ENCODE measurements at places on chromosomes 16 and 17.

GRCh38 chr17:2060681-2061440 lies 6.0 kb downstream of the HIC1 start:
- no peak for DNase-seq

DNA sequence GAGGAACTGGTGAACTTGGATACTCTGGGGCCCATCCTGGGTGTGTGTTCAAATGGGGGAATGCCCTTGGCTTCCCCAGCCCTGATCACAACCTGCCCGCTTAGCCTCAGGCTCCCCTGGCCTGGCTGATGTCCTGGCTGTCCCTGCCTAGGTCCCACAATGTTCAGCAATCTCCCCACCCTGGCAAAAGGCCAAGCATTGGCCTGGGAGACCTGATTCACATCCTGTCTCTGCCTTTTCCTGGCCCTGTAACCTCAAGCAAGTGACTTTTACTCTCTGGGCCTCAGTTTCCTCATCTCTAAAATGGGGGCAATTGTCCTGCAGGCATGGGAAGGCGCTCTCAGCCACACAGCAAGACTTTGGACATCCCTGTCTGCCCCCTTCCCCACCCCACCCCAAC lies 14.4 kb downstream of the CPNE2 start:
- DNase-seq: no peak

- DNase-seq: no peak
Observed at GRCh38 chr17:80499961-80500665, 23.7 kb upstream of the NPTX1 start.

DNA sequence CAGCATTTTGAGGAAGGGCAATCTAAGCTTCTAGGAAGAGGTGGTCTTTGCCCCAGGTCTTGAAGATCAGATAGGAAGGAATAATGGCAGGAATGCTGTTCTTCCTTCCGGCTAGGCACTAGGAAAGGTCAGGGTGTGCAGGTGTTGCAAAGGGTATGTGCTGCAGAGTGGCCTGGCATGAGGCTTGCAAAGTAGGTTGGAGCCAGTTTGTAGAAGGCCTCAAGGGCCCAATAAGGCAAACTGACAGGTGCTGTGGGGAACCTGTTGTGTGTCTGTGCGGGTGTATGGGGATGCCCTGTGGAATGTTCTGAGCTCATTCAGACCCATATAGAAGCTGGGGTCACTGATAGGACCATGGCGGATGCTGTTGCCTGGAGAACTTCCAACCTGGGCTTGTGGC lies 12.7 kb downstream of the MSI2 start:
- no peak for DNase-seq

GRCh38 chr16:85425074-85425662 lies 188.0 kb upstream of the GSE1 start:
- no peak for DNase-seq

DNA sequence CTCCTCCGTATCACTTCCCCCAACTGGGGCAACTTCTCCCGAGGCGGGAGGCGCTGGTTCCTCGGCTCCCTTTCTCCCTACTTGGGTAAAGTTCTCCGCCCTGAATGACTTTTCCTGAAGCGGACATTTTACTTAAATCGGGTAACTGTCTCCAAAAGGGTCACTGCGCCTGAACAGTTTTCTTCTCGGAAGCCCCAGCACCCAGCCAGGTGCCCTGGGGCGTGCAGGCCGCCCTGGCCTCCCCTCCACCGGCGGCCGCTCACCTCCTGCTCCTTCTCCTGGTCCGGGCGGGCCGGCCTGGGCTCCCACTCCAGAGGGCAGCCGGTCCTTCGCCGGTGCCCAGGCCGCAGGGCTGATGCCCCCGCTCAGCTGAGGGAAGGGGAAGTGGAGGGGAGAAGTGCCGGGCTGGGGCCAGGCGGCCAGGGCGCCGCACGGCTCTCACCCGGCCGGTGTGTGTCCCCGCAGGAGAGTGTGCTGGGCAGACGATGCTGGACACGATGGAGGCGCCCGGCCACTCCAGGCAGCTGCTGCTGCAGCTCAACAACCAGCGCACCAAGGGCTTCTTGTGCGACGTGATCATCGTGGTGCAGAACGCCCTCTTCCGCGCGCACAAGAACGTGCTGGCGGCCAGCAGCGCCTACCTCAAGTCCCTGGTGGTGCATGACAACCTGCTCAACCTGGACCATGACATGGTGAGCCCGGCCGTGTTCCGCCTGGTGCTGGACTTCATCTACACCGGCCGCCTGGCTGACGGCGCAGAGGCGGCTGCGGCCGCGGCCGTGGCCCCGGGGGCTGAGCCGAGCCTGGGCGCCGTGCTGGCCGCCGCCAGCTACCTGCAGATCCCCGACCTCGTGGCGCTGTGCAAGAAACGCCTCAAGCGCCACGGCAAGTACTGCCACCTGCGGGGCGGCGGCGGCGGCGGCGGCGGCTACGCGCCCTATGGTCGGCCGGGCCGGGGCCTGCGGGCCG lies 1.6 kb downstream of the HIC1 start:
- DNase-seq: no peak

DNA sequence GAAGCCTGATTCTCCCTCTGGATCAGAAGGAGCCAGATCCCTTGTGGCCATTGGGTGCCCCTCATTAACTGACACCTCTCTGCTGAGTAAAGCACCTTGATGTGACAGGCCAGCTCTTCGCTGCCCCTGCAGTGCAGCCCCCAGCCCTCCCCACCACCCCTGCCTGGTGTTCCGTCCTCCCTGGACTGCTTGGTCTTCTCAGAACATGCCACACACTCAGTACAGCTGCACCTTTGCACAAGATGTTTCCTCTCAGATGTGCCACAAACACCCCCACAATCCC lies 20.2 kb downstream of the GOSR2 start:
- DNase-seq: no peak

DNA sequence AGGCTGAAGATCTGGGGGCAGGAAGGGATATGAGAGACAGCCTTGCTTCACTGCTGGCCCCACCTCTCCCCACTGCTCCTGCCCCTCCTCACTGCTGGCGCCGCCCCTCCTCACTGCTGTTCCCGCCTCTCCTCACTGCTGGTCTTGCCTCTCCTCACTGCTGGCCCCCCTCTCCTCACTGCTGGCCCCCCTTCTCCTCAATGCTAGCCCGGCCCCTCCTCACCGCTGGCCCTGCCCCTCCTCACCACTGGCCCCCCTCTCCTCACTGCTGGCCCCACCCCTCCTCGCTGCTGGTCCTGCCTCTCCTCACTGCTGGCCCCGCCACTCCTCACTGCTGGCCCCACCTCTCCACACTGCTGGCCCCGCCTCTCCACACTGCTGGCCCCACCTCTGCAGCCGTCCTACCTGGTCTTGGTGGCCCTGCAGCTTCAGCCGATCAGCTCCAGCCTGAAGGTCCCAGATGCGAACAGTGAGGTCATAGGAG lies 9.5 kb upstream of the PAM16 start:
- no peak for DNase-seq

DNA sequence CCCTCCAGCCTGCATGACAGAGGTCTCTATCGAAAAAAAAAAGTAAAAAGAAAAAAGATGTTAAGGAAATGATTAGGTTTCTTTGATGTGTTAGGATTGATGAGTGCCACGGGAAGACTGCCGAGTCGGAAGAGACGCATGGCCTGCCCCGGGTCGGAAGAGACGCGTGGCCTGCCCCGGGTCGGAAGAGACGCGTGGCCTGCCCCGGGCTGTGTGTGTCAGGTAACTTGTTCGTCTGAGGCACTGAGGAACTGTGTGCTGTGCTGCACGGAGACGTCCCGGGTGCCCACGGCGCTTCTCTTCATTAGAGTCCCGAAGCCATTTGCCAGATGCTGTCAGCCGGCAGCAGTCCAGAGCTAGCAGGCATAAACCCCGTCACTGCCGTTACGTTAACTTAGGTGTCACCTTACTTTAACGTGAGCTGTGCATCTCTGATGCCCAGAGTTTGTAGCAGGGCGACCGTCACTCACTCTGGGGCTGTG lies 40.5 kb upstream of the FASN start:
- no peak for DNase-seq

DNA sequence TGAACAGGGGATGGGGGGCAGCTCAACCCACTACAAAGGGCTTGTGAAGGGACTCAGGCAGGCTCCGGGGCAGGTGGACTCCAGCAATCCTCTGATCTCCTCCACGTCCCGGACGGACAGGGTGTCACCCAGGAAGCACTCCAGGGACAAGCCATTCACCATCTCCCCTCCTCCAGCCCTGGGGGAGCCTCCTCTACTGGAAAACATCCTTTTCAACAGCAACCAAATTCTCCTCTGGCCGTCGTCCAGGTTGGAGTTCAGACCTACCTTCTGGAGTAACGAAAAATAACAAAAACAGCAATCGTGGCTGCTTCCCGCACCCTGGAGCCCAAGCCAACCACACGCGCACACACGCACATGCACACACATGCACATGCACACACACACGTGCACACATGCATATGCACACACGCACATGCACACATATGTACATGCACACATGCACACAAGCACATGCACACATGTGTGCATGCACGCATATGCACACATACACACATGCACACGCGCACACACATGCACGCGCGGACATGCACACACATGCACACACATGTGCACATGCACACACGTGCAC lies 8.9 kb upstream of the RBFOX3 start:
- no peak for DNase-seq
